ENCODE measurements at places on chromosomes 12 and 14. TPM values are rescaled to one million over a fixed set of nuclear protein-coding genes. Genes with fewer than 3 reads are reported as not detected.

OSBPL8 gene
- 97.7 TPM for total RNA-seq

FAM181A gene
- total RNA-seq, result not detected

DRAM1 gene
- 190 TPM for total RNA-seq

CLEC4E gene
- total RNA-seq, result not detected

STX2 gene
- 53.6 TPM for total RNA-seq

STAC3 gene
- not detected for total RNA-seq

RHEBL1 gene
- total RNA-seq, result 0.30 TPM

RNF31 gene
- 44.6 TPM for total RNA-seq

SERPINA9 gene
- total RNA-seq, result not detected

FAM222A gene
- 0.30 TPM for total RNA-seq

AQP6 gene
- total RNA-seq, result not detected

PTCSC3 gene
- total RNA-seq, result not detected

GPRC5D gene
- not detected for total RNA-seq

OR4E2 gene
- not detected for total RNA-seq

LRR1 gene
- 9.5 TPM for total RNA-seq

TAS2R8 gene
- total RNA-seq, result not detected

ZBTB39 gene
- 6.8 TPM for total RNA-seq

TPH2 gene
- total RNA-seq, result not detected

TECPR2 gene
- total RNA-seq, result 14.6 TPM

NELL2 gene
- not detected for total RNA-seq

BHLHE41 gene
- 27.8 TPM for total RNA-seq

DCAF5 gene
- 19.4 TPM for total RNA-seq

SVOP gene
- not detected for total RNA-seq

FAR2 gene
- 0.89 TPM for total RNA-seq

KRT7 gene
- total RNA-seq, result 2.1 TPM

PTPRB gene
- 23.5 TPM for total RNA-seq

RFX4 gene
- not detected for total RNA-seq

BIN2 gene
- total RNA-seq, result not detected

GNB3 gene
- 3.6 TPM for total RNA-seq

SLCO1B3 gene
- total RNA-seq, result not detected
